ENCODE measurements at places on chromosomes 5 and 9. TPM values are rescaled to one million over a fixed set of nuclear protein-coding genes. Genes with fewer than 3 reads are reported as not detected.

The ATOSB gene
- total RNA-seq, result 14.6 TPM

The ZFP37 gene
- total RNA-seq, result 1.5 TPM

The CBY3 gene
- not detected for total RNA-seq

DNA sequence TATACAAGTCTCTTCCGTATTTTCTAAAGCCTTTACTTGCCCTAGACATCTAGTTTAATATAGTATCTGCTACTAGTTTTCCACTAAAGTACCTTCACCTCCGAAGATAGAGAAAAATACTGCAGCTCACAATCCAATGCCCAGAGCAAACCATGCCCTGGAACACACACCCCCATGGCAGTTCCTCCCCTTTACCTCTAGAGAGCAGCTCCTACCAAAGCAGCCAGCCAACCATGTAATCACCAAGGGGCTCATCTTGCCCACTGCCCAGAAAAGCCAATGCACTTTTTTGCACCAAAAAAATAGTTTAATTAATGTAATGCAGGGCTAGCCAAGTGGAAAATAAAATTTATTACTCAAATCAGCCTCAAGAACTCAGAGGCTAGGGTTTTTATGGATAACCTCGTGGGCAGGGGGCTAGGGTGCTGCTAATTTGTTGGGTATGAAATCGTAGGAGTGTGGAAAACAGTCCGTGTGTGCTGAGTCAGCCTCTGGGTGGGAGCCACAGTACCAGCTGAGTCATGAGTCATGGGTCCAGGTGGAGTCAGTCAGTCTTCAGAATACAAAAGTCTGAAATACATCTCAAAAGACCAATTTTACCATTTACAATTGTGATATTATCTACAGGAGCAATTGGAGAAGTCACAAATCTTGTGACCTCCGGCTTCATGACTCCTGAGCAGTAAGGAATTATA lies 120.1 kb upstream of the ACO1 start:
- no peak for DNase-seq

DNA sequence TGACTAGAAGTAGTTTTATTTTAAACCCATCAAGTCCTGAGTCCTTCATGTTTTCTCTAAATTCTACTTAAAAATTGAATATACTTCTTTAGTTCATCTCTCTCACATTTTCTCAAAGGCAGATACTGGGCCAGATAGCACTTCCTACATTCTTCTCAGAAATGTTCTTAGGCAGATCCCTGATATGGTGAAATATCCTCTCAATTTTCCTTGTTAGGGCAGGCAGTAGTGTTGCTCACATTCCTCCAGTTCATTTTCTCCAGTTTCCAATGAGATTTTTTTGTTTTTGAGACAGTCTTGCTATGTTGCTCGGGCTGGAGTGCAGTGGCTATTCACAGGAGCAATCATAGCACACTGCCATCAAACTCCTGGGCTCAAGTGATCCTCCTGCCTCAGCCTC lies 5.7 kb downstream of the GCNT1 start:
- no peak for DNase-seq

GRCh38 chr5:111132731-111133435 lies 40.7 kb downstream of the WDR36 start:
- no peak for DNase-seq

- no peak for DNase-seq
These were observed 16.5 kb downstream of the MRPL36 start for GRCh38 chr5:1783216-1783554.
